Upper lobe of left lung (tissue), 6 donors: ENCODE measurements at places on chromosomes 11 and 22. TPM values are rescaled to one million over a fixed set of nuclear protein-coding genes. Genes with fewer than 3 reads are reported as not detected.

GRCh38 chr11:69644962-69645675 lies 4.2 kb downstream of the CCND1 start:
- no peak for DNase-seq
- peaks cover 29% of the 10 kb centered on the region for H3K4me1 ChIP-seq
- peaks cover 5% of the 10 kb centered on the region for H3K27me3 ChIP-seq
- H3K27ac ChIP-seq, result peak overlapping the region; percentile 33
- peaks cover 16% of the 10 kb centered on the region for H3K36me3 ChIP-seq

DNA sequence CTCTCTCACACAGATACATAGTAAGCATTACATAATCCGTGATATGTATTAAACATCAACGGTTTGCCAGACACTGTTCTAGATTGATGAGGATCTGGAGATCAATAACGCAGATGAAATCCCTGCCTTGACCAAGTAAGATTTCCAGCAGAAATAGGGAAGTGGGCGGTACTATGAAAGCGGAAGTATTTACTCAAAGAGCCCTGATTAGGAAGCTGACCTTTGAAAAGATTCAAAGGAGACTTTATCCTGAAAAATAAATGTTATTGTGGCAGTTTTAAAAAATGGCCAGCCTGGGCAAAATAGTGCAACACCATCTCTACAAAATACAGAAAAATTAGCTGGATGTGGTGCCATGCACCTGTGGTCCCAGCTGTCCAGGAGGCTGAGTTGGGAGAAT lies 26.8 kb downstream of the GAB2 start:
- no peak overlapping the region for H3K4me3 ChIP-seq
- H3K27me3 ChIP-seq, result no peaks in the 10 kb centered on the region
- no peaks in the 10 kb centered on the region for H3K36me3 ChIP-seq
- DNase-seq, result no peak
- peaks cover 31% of the 10 kb centered on the region for H3K4me1 ChIP-seq
- H3K27ac ChIP-seq, result no peak overlapping the region

- H3K4me3 ChIP-seq, result no peak overlapping the region
- no peaks in the 10 kb centered on the region for H3K36me3 ChIP-seq
- no peaks in the 10 kb centered on the region for H3K4me1 ChIP-seq
- no peaks in the 10 kb centered on the region for H3K27me3 ChIP-seq
Measured at GRCh38 chr22:19674929-19675253, 39.4 kb upstream of the SEPTIN5 start.

- peak; percentile 69 for DNase-seq
- H3K27me3 ChIP-seq, result no peaks in the 10 kb centered on the region
- H3K27ac ChIP-seq, result no peak overlapping the region
- no peaks in the 10 kb centered on the region for H3K36me3 ChIP-seq
Measured at GRCh38 chr11:44621140-44621681, 55.7 kb downstream of the CD82 start.

GRCh38 chr11:111913997-111914396 lies 1.5 kb downstream of the HSPB2 start:
- H3K27me3 ChIP-seq, result no peaks in the 10 kb centered on the region
- H3K4me1 ChIP-seq, result peaks cover 15% of the 10 kb centered on the region
- no peak for DNase-seq
- H3K4me3 ChIP-seq, result peak overlapping the region; percentile 52
- no peaks in the 10 kb centered on the region for H3K36me3 ChIP-seq

DNA sequence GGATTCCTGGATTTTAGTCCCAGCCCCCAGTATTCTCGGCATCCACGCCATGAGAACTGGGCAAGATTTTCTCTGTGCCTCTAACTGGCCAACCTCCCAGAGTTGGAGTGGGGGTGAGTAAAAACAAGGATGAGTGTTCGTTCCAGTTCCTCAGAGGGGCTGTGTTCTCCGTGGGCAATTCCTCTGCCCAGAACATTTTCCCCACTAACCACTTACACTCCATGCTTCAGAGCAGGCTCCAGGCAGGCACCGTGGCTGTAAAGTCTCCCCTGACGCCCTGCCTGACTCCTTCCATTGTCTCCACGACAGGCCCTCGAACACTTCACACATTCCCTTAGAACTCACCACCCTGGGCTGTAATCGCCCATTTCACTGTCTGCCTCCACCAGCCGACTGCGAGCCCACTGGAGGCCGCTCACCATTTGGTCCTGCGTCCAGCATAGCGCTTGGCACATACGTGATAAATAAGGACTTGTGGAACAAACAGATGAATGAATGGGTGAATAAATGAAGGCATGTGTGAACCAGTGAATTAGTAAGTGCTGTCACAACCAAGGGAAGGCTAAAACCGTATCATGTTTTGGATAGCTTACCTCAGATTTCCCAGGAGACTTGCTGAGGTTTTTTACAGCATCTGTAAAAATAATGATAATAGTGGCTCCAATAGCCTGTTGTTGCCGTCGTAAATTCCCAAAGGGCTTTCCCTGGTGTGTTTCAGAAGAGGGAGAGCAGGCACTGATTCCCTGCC lies 6.1 kb downstream of the APLNR start:
- H3K4me3 ChIP-seq, result no peak overlapping the region
- H3K36me3 ChIP-seq, result no peaks in the 10 kb centered on the region
- DNase-seq, result peak; percentile 10
- no peaks in the 10 kb centered on the region for H3K4me1 ChIP-seq

- no peak overlapping the region for H3K27ac ChIP-seq
- H3K4me3 ChIP-seq, result no peak overlapping the region
Measured at GRCh38 chr22:47565607-47566006, 803.2 kb downstream of the TBC1D22A start.

GRCh38 chr11:103354656-103355055 lies 245.4 kb downstream of the DYNC2H1 start:
- no peaks in the 10 kb centered on the region for H3K4me1 ChIP-seq
- no peaks in the 10 kb centered on the region for H3K36me3 ChIP-seq

GRCh38 chr11:2788168-2789071 lies 88.6 kb upstream of the KCNQ1OT1 start:
- H3K4me1 ChIP-seq, result peaks cover 8% of the 10 kb centered on the region
- H3K27me3 ChIP-seq, result no peaks in the 10 kb centered on the region
- DNase-seq, result peak; percentile 31
- no peaks in the 10 kb centered on the region for H3K36me3 ChIP-seq
- H3K27ac ChIP-seq, result no peak overlapping the region
- no peak overlapping the region for H3K4me3 ChIP-seq

DNA sequence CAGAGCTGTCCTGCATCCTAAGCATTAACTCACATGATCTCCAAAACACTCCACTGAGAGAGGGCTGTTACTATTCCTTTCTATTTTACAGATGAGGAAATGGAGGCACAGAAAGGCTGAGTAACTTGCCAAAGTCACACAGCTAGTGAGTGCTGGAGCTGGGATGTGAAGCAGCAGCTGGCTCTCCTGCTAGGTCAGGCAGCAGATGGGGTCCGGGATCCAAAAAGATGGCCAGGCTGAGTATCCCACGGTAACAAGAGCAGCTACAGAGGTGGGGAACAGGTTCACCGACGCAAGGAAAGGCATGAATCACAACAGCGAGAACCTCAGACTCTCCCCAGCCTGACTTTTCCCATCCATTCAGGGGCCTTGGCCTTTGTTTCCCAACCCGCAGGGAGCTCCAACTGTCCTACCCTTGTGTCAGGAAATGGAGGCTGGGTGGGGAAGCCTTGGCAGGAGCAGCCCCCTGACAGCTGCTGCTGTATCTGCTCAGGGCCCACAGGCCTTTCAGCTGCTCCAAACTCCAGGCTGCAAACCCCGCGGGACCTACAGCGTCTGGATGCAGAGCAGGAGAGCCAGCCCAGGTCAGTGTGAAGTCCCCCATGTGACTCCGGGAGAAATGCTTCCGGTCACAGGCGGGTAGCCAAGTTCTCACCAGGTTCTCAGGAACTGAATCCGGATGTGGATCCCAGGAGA lies 29.5 kb downstream of the DKK3 start:
- no peaks in the 10 kb centered on the region for H3K36me3 ChIP-seq
- peak overlapping the region; percentile 76 for H3K27ac ChIP-seq
- H3K27me3 ChIP-seq, result no peaks in the 10 kb centered on the region
- no peak for DNase-seq
- no peak overlapping the region for H3K4me3 ChIP-seq

DNA sequence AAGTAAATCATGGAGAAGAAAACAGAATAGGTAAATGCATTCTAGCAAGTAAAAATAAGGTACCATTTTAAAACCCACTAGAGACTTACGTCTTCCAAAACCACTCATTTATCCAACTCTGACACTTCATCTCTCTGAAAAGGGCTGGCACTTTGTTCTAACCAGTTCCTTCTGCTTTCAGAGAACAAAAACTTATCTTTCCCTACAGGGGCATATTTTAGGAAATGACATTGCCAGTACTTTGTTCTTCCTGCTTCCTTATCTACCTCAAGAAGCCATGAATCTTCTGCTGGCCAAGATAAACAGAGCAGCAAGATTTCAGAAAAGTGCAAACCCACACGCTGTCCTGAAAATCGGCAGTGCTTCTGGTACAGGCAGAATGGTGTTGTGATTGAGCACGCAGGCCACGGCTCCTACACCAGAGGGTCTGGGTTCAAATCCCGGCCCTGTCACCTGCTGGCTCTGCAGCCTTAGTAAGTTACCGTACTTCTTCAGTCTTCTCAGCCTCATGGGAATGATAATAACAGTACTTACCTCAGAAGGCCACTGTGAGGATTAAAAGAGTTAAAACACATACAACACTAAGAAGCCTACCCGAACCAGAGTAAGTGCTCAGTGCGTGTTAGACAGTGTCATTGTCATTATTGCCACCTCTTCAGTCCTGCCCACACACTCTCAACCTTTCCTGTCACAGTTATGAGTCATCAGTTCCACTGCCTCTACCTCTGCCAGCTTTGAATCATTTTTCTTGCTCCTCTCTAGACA lies 11.0 kb downstream of the MPZL3 start:
- no peak overlapping the region for H3K4me3 ChIP-seq
- no peaks in the 10 kb centered on the region for H3K36me3 ChIP-seq
- H3K4me1 ChIP-seq, result peaks cover 60% of the 10 kb centered on the region
- H3K27me3 ChIP-seq, result no peaks in the 10 kb centered on the region

GRCh38 chr11:103807806-103808205 lies 228.6 kb upstream of the DDI1 start:
- no peaks in the 10 kb centered on the region for H3K36me3 ChIP-seq
- no peaks in the 10 kb centered on the region for H3K27me3 ChIP-seq
- H3K4me1 ChIP-seq, result no peaks in the 10 kb centered on the region
- no peak overlapping the region for H3K4me3 ChIP-seq

GRCh38 chr22:49087716-49088601 lies 739.7 kb downstream of the BRD1 start:
- no peak overlapping the region for H3K4me3 ChIP-seq
- H3K27ac ChIP-seq, result no peak overlapping the region
- no peaks in the 10 kb centered on the region for H3K36me3 ChIP-seq
- no peak for DNase-seq

GRCh38 chr11:70097783-70098563 lies 19.9 kb downstream of the ANO1 start:
- H3K27ac ChIP-seq, result no peak overlapping the region
- no peaks in the 10 kb centered on the region for H3K4me1 ChIP-seq
- DNase-seq, result no peak
- no peak overlapping the region for H3K4me3 ChIP-seq
- H3K36me3 ChIP-seq, result no peaks in the 10 kb centered on the region

GRCh38 chr11:106714199-106714598 lies 304.1 kb downstream of the GUCY1A2 start:
- no peaks in the 10 kb centered on the region for H3K27me3 ChIP-seq
- H3K36me3 ChIP-seq, result no peaks in the 10 kb centered on the region
- no peak overlapping the region for H3K27ac ChIP-seq
- no peak for DNase-seq
- H3K4me1 ChIP-seq, result no peaks in the 10 kb centered on the region

DNA sequence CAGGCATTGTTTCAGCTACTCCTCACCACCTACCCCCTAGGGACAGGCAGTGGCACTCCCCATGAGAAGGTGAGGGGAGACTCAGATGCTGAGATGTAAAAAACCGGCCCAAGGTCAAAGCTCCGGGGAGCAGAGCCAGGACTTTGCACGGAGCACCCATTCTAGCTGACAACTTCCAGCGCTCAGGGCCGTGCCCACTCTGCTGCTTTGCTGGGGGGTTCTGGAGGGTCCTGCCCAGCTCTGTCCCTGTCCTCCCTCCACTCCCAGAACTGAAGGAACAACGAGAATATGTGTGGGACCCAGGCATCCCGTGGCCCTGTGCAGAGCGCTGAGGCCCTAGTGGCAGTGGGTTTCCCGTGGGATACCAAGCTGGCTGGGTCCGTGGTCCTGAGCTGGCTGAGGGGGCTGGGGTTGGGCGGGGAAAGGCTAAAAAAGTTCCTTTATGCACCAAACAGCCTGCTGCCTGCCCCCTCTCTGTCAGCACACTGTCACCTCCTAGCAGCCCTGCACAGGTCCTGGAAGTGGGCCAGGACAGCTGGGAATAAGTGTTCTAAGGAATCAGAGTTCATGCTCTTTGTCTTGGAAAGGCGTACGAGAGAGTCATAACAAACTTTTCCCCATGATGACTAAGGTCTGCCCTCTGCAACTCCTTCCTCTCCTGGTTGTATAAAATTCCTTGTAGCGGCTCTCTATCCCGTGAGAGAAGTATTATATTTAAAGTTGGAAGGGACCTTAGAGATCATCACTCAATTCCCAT lies 1.9 kb downstream of the MS4A10 start:
- H3K4me1 ChIP-seq, result no peaks in the 10 kb centered on the region
- no peaks in the 10 kb centered on the region for H3K27me3 ChIP-seq
- no peaks in the 10 kb centered on the region for H3K36me3 ChIP-seq
- no peak for DNase-seq
- H3K27ac ChIP-seq, result no peak overlapping the region
- H3K4me3 ChIP-seq, result no peak overlapping the region

GRCh38 chr11:6719576-6719975 lies 36.4 kb upstream of the MRPL17 start:
- no peak overlapping the region for H3K27ac ChIP-seq
- no peaks in the 10 kb centered on the region for H3K27me3 ChIP-seq
- DNase-seq, result no peak
- no peaks in the 10 kb centered on the region for H3K36me3 ChIP-seq
- no peak overlapping the region for H3K4me3 ChIP-seq
- H3K4me1 ChIP-seq, result no peaks in the 10 kb centered on the region

DNA sequence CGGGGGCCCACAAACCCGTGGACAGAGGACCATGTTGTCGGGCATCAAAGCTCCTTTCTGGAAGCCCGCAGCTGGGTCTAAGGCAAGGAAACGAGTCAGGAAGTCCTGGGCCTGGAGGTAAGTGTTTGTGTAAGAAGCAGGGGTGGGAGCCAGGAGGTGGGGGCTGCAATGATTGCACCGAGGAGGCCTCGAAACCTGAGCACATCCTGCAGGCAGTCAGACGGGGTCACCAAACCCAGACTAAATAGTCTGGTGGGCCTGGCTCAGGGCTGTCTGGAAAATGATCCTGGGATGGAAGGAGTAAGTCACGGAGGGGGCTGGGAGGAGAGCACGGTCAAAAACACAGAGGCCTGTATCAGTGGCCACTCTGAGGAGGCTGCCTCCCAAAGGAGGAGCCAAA lies 539.2 kb downstream of the MN1 start:
- no peaks in the 10 kb centered on the region for H3K36me3 ChIP-seq
- no peak overlapping the region for H3K4me3 ChIP-seq
- no peaks in the 10 kb centered on the region for H3K4me1 ChIP-seq
- no peaks in the 10 kb centered on the region for H3K27me3 ChIP-seq
- no peak for DNase-seq

The CYB5R2 gene
- 58.7 TPM for total RNA-seq

The INS gene
- total RNA-seq, result not detected

The CCDC73 gene
- total RNA-seq, result not detected

The SLN gene
- total RNA-seq, result not detected

The P2RX6 gene
- 22.0 TPM for total RNA-seq
